Stimulated activated naive B cell treated with anti-CD40 and anti-IgM and Interleukin-4, amounts not matched to agents 10 μg/mL and 1 μg/mL and 100 μg/mL, for 72 hours (primary cell): ENCODE measurements at places on chromosomes 6 and 20.
A peak's percentile ranks its signal among the peaks of the same experiment; 100 is the strongest.

GRCh38 chr6:47209632-47210031 lies 100.1 kb downstream of the TNFRSF21 start:
- DNase-seq = no peak

GRCh38 chr6:58290177-58290576 lies 972.7 kb downstream of the PRIM2 start:
- DNase-seq = no peak

GRCh38 chr6:143559051-143559660 lies 47.6 kb upstream of the FUCA2 start:
- no peak for DNase-seq

GRCh38 chr6:15479761-15480160 lies 183.1 kb downstream of the DTNBP1 start:
- DNase-seq = no peak

DNA sequence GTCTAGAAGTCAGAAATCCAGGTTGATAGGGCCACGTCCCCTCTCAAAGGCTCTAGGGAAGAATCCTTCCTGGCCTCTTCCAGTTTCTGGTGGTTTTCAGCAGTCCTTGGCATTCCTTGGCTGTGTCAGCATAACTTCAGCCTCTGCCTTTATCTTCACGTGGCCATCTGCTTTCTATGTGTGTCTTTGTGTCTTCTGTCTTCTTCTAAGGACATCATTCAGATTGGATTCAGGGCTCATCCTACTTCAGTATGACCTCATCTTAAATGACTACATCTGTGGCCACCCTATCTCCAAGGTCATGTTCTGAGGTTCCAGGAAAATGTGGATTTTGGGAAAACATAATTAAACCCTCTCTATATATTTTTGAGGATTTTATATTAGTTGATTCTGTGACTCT lies 23.0 kb downstream of the C6orf89 start:
- DNase-seq = no peak

- DNase-seq = no peak
Observed at GRCh38 chr6:119499797-119500196, 150.2 kb upstream of the MAN1A1 start.

DNA sequence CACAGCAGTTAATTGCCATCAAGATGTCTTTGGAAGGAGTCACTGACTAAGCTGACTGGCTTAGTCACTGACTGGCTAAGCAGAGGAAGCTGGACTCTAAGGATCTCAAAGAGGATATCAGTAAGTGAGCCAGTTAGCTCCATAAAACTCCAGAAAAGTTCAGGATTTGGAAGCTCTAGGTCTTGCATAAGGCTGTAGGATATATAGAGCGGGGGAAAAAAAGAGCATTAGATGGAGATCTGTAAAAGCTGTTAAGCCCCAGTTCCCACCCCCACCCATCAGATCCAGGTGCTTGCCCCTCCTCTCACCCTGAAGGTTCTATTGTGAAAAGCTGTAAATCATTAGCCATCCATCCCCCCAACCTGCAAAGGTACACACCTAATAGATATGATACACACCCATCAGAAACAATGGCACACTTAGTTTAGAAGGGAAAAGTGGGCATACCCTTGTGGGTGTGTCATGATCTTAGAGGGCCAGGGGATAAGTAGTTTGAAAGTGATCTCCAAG lies 32.2 kb downstream of the CARMIL1 start:
- no peak for DNase-seq

GRCh38 chr6:148466158-148466557 lies 123.5 kb downstream of the SASH1 start:
- DNase-seq = no peak

GRCh38 chr6:137013738-137014602 lies 30.8 kb downstream of the IL20RA start:
- DNase-seq = no peak

- DNase-seq = no peak
Observed at GRCh38 chr6:42158011-42158410, 15.2 kb upstream of the GUCA1A start.

- no peak for DNase-seq
Observed at GRCh38 chr20:41154436-41155176, 17.3 kb downstream of the PLCG1 start.

DNA sequence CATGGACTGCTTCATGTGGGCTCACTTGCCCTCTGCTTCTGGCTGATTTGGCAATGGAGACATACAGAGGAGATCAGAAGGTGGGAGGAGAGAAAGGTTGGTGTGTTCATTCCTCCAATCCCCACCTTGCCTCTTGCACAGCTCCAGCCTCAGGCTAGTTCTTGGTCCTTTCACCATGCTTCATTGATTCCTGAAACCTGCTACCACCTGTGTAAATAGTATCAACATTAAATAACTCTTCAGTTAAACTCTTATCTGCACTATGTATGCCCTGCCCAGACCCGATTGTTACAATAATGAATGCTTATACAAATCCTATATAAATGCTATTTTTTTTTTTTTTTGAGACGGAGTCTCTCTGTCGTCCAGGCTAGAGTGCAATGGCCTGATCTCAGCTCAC lies 174.5 kb downstream of the CD83 start:
- DNase-seq = no peak

- no peak for DNase-seq
Observed at GRCh38 chr20:17659801-17660200, 22.2 kb downstream of the RRBP1 start.

DNA sequence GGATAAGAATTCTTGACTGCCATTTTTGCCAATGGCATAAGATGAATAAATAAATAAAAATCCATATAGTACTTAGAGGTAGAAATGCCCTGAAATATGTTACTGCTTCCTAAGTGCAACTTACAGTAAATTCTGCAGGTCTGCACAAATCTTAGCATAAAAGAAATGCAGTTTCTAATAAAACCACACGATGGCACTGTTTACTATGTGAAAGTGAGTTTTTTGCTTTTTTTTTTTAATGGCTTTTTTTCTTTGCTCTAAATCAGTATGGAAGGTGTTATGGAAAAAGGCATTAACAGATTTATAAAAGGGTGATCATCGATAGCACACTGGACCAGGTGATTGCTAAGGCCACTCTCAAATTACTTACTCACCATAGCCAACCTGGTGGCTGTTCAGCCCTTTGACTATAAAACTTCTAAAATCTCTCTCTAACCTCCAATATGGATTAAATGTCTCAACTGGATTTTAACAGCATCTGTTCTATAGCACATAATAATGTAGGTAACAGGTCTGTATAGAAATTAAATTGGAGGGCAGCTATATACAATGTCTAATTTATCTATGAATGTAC lies 45.8 kb downstream of the AHI1 start:
- DNase-seq = no peak

- no peak for DNase-seq
Observed at GRCh38 chr20:46215913-46216707, 92.2 kb downstream of the CDH22 start.

DNA sequence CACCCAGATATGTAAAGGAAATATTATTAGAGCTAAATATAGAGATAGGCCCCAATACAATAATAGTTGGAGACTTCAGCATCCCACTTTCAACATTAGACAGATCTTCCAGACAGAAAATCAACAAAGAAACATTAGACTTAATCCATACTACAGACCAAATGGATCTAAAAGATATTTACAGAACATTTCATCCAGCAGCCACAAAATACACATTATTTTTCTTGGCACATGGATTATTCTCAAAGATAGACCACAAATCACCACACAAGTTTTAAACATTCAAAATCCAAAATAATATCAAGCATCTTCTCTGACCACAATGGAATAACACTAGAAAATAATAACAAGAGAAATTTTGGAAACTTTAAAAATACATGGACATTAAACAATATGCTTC lies 1159.1 kb upstream of the CITED2 start:
- no peak for DNase-seq

GRCh38 chr6:149062653-149063348 lies 254.7 kb upstream of the TAB2 start:
- DNase-seq = no peak

- no peak for DNase-seq
Observed at GRCh38 chr20:63448031-63448430, 24.4 kb downstream of the KCNQ2 start.

- DNase-seq = no peak
Observed at GRCh38 chr20:23666189-23666588, 22.6 kb downstream of the CST4 start.

DNA sequence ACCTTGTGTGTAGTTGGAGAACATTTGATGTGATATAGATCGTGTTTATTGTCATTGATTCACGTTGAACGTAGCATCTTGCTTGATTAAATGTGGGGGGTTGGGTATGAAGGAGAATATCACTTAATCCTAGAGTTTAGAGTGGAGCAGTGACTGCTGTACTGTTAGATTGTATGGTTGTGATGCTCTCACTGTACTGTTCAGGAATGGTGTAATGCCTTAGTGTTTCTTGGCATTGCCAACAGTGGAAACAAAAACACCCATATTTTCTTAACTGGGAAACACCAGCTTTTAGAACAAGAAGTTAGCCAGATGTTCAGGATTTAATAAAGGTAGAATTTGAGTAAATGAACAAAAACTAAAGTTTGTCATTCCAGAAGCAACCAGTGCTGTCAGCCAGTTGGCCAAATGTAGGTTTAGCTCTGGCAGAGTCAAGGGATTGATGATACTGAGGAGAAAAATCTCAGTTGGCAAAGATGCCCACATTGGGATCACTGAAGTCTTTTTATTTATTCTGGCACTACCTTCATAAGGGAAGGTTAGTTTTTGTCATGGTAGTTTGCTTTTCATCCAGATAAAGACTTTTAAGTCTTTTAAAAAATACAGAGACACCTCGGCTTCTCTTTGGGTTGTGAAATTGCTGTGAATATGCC lies 129.9 kb downstream of the JARID2 start:
- DNase-seq = no peak

DNA sequence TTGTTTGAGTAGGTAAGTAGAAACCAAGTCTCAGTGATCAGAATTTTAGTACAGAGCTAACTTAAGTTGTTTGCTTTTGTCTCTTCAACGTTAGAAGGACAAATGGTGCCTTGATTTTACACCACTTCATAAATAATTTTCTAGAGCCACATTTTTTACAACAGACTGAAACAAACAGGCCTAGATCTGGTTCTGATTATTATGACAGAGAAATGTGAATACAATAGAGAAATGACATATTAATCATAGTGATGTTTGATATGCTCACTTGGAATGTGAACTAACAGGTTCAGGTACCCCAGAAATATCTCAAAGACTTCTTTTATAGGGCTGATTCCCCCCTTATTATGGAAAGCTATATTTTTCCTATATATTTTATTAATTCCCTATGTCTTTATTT lies 760.6 kb downstream of the KIF16B start:
- DNase-seq = no peak

- no peak for DNase-seq
Observed at GRCh38 chr20:2741881-2742280, 49.3 kb downstream of the EBF4 start.

DNA sequence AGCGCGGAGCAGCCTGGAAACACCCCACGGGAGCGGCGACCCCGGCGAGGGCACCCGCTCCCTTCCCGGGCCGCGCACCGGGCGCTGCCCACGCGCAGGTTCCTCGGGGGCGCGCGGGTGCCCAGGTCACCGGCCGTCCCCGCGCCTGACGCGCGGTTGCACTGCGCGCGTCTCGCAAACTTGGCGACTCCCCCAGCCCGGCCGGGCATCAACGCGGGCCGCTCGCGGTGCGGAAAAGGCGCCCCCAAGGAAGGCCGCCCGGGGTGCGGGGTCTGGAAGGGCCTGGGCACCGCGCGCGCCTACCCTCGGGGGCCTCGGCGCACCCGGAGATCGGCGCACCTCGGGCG lies 555 bp upstream of the ZBTB46 start:
- no peak for DNase-seq

DNA sequence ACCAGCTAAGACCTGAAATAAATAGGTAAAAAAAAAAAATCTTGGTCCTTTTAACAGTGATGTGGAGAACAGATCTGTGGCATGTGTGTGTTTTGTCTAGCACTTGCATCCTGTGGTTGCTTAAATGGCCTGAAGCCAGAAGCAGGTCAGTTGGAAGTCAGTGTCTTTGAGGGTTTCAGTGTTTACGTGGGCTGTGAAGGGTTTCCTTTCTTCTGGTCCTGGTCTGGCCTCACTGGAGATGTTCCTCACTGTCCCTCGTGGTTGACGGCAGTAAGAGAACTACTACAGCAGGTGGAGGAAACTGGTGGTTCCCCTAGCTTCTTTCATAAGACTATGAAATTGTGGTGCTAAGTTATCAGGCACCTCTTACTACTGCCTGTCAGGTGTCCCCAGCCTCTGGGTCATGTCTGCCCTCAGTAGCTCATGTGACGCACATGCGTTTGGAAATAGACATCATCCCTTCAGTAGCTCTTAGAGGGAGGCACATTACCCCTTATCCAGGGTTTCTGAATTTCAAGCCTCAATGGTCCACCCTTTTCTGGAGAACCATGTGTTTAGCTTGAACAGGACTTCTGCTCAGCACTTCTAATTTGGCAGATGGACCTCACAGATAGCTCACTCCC lies 59.4 kb upstream of the SCP2D1 start:
- DNase-seq = peak; percentile 40

- no peak for DNase-seq
Observed at GRCh38 chr6:150667977-150668716, 68.5 kb downstream of the PLEKHG1 start.

GRCh38 chr6:91079969-91080368 lies 493.1 kb upstream of the MAP3K7 start:
- DNase-seq = no peak
